ENCODE measurements at places on chromosomes 13 and 19.

DNA sequence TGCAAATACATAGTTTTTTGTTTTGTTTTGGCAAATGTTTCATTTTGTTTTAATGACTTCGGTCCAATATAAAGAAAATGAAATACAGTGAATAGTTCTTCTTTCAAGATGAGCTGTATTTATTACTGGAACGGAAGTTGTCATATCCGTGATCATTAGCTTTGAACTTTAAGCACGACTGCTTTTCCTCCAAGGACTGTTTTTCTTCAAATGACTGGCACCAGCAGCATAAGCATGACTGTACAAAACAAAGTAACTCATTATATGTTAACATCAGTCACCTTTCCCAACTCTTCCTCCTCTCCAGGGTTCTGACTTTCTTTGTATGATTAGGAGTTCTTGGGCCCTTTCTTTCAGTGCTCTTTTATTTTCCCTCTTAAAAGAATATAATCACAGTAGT, 20.5 kb downstream of the EDNRB start:
- no peak for DNase-seq

- no peak for DNase-seq
Observed at GRCh38 chr13:33250609-33251008, 34.9 kb downstream of the STARD13 start.

DNA sequence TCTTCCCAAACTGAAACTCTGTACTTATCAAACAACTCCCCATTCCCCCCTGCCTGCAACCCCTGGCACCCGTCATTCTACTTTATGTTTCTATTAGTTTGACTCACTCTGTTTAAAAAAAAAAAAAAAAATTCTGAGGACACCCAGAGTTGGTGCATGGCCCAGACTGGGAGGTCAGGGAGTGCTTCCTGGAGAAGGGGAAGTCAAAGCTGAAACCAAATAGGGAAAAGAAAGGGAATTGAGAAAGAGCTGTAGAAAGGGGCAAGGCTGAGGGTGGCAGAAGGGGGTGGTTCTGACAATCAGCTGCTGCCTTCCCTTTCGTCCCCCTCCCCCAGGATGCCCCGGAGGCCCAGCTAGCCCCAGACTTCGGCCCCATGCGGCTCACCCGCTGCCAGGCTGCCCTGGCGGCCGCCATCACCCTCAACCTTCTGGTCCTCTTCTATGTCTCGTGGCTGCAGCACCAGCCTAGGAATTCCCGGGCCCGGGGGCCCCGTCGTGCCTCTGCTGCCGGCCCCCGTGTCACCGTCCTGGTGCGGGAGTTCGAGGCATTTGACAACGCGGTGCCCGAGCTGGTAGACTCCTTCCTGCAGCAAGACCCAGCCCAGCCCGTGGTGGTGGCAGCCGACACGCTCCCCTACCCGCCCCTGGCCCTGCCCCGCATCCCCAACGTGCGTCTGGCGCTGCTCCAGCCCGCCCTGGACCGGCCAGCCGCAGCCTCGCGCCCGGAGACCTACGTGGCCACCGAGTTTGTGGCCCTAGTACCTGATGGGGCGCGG, 9.0 kb upstream of the STRN4 start:
- DNase-seq = no peak

GRCh38 chr13:49502954-49503353, 7.2 kb downstream of the PHF11 start:
- DNase-seq = no peak

DNA sequence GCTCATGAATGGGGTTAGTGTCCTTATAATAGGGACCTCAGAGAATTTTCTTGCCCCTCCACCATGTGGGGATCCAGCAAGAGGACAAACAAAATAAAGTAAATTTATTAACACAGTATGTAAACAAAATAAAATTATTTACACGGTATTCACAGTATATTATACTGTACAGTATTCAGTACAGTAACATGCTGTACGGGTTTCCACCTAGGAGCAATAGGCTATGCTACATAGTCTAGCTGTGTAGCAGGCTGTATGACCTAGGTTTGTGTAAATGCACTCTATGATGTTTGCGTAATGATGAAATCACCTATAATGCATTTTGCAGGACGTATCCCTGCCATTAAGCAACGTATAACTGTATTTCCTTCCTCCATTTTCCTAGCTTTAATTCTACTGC, 11.8 kb upstream of the DIAPH3 start:
- no peak for DNase-seq

DNA sequence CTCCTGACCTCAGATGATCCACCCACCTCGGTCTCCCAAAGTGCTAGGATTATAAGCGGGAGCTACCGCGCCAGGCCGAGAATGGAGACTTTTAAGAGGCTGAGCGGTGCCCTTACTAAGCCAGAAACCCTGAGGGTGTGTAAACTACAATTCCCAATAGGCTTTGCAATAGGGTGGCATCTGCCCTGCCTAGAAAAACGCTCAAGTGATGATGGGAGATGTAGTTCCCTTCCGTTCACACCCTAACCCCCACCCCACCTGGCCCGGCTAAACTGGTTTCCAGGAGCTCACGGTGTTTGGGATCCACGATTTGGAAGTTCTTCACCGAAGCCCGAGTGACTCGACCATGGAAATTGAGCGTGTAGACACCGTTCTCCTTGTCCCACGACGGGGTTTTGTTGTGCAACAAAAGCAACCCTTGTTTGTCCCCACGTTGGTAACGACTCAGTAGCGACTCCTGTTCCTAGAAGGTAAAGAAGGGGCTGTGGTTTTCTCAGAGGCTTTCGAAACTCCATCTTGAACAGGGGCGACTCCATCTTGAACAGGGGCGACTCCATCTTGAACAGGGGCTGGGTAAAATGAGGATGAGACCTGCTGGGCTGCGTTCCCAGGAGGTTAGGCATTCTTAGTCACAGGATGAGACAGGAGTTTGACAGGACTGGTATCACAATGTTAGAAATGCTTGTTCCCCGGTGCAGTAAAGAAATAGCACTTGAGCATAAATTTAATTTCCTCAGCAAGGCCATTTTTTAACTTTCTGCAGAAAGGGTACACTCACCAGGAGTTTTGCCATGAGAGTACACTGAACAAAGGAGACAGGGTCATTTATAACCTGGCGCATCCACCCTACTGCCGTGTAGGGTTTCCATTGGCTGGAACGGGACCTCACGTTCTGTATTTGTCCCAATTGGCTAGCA, 9.8 kb downstream of the PPP1R15A start:
- no peak for DNase-seq

GRCh38 chr19:35408284-35409171, 37.7 kb downstream of the GPR42 start:
- no peak for DNase-seq

DNA sequence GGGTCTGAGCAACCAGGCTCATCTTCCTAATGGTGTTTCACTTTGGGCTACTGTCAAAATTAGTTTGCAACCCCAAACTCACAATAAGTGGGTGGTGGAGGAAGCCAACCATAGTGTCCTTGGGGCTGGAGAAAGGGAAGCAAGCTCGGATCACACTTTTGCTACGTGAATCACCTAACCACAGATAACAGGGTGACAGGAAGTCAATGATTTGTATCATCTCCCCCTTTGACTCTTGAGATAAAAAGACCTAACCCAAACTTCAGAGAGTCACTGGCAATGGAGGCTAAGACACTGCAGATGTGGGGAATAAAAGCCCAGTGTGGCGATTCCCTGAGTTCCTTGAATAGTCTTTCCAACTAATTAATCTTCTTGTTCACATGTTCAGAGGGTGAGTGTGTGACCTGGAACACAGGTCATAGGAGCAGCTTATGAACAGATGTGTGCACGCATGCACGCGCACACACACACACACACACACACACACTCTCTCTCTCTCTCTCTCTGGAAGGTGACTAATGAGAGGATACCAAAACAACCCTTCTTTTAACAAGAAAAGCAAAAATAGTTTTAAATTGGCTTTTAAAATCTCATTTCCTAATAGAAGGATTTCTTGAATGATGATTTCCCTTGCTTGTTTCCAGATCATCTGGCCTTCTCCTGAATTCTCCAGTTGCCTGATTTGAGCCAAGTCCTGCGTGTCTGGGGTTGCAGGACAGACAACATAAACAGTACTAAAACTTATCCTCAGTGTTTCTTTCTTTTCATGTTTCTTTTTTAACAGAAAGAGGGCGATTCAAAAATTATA, 21.2 kb upstream of the DOCK9 start:
- DNase-seq = no peak

DNA sequence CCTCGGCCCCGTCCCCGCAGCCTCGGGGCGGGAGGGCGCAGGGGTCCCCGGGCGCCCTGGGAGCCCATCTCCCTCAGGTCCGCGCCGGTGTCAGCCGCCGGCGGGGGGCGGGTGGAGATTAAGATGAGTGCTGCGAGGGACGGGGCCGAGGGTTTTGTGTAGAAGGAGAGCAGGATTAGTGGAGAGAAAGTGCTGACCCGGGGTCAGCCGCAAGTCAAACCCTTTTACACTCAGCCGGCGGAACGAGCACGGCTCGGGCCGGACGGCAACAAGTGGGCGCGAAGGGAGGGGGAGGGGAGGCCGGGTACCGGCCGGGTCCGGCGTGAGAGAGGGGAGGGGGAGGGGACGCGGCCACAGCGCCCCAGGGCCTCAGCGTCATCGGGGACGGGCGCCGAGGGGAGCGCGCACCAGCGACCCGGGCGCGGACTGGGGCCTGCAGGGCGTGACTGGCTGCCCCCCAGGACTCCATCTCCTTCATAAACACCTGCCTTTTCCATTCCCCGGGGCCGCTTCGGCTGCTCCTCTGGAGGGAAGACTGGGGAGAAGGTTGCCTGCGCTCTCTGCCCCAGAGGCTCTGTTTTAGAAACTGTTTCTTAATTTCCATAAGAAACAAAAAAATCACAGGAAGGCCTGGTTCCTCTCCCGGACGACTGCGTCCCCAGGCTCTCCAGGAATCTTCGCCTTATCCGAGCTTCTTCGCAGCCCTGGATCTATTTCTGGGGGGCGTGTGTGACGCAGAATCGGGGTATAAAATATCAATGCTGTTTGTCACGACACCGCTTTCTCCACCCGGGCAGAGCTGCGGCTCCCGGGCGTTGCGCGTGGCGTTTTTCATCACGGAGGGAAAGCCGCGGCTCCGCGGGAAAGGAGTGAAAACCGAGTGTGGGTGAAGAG, 6.5 kb downstream of the SOX1 start:
- DNase-seq = no peak

- DNase-seq = peak; percentile 24
Observed at GRCh38 chr19:41426952-41427646, at the start of gene B3GNT8. Gene B3GNT8, minus strand, starts transcription at chr19:41427374. Its CDS starts 596 bp downstream, at chr19:41426778.

DNA sequence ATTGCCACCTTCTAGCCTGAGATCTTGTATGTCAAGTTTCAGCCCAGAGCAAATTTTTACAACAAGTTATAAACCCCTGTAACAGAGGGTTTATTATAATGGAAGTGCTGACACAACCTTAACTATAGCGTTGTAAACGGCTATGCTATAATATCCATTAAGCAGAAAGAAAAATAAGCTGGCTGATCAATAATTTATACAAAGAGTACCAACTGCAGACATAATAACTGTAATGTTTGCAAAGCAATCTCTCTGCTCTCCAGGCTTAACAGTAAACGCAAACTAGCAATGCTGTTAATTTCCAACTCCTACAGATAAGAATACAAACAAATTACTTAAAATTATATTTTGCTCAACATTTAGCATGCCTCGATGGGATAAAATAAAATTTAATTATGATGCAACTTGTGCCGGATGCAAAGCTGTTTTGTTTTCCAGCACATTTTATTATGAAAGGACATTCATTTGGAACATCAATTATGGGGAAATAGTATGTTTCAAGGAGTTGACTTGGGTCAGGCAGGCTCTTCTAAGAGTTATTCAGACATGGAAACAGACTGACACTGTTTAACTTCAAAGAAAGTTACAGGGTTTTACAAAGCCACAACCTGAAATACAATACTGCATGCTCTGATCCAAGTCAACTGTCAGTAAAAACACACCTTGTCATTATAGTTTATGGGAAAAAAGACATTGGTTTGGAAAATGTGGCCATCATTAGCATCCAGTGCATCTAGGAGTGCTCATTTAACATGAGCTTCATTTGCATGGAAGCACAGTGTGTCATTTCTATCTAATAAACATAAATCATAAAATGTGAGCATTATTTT, 6.6 kb upstream of the DACH1 start:
- DNase-seq = no peak

DNA sequence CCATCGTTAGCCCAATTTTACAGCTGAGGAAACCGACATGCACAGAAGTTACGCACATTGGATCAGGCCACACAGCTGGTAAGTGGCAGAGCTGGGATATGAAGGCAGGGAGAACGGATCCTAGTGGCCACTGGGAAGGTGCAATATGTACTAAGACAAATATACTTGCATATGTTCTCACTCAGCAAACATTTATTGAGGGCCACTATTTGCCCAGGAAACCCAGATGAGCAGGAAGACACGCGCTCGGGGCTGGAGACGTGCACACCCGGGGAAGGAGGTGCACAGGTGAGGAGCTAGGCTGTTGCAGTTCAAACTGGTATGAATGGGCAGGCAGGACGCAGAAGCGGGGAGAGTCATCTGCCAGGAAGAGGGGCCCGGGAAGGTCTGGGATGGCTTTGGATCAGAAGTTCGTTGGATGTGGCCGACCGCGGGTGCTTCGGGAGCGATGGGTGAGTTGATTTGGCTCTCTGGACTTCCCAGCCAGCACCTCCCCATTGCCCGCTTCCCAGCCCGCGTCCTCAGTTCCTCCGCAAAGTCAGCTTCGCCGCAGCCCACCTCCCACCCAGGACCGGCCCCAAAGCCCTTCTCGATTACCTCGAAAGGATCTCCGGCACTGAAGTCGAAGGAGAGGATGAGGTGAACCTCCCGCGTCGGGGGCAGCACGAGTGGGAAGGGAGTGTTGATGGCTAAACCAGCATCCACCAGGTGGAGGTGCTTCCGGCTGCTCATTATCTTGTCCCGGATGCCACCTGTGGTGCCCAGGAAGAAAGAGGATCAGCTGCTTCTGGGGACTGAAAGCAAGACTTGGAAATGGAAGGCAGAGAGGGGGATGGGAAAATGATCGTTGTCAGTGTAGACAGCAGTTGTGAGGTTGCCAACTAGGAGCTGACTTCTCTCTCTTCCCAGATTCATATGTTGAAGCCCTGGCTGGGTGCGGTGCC, 17.8 kb upstream of the CABP5 start:
- DNase-seq = no peak

DNA sequence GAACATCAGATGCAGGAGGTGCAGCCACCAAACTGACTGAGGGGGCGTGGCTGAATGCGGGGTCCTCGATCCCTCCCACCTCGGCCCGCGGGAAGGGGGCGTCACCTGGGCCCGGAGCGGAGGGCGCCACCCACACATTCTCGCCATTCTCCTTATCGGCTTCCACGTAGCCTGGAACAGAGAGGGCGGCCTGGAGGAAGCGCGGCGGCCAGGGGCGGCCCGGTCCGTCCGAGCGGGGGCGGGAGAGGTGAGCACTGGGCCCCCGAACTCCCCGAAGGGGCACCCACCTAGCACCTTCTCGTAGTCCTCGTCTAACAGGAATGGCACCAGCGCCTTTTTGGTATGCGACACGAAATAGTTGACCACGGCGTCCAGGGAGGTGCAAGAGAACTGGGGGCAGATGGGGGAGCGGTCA, 11.8 kb downstream of the STAP2 start:
- no peak for DNase-seq

GRCh38 chr13:42707048-42707447, 74.3 kb upstream of the FAM216B start:
- no peak for DNase-seq
